ENCODE measurements at places on chromosomes 2 and 18.

GRCh38 chr2:47189635-47190034, 34.5 kb upstream of the STPG4 start:
- no peak for DNase-seq

DNA sequence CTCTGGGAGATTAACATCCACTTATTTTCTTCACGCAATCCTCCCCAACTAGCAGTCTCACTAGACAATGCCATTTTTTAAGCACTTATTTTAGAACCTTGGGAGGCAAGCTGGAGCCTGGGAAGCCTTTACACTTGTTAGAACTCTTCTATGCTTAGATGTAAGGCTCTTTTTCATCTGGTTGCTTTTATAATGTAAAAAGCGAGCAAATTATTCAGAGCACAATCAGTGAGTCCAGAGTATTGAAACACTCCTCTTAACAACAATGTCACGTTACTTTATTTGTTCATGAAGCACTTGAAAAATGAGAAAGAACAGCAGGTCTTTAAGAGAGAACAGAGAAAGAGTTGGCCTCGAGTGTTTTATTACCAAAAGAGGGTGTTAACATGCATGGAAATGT, 84.1 kb upstream of the SLC8A1 start:
- no peak for DNase-seq

- DNase-seq, result no peak
Observed at GRCh38 chr2:60098996-60099395, 454.5 kb downstream of the BCL11A start.

DNA sequence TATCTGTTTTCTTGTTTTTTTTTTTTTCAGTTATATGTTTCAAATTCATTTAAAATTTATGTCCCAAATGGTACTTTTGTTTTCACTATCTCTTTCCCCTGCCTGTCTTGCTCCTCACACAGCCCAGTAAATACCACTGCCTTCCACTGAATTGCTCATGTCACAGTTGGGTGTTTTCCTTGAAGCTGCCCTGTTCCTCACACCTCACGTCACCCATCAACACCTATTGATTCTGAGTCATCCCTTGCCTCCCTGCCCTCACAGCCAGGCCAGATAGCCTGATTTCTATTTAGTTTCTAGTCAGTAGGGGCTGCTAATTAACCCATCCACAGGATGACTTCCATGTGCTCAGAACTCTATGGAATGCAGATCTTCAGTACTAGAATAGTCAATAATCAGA, 25.3 kb downstream of the FSHR start:
- DNase-seq, result no peak

Measured in T follicular helper cell (primary cell).